ENCODE measurements at places on chromosomes 4 and X.

- no peak for DNase-seq
Observed at GRCh38 chr4:139844459-139845036, 178.9 kb downstream of the MGST2 start.

DNA sequence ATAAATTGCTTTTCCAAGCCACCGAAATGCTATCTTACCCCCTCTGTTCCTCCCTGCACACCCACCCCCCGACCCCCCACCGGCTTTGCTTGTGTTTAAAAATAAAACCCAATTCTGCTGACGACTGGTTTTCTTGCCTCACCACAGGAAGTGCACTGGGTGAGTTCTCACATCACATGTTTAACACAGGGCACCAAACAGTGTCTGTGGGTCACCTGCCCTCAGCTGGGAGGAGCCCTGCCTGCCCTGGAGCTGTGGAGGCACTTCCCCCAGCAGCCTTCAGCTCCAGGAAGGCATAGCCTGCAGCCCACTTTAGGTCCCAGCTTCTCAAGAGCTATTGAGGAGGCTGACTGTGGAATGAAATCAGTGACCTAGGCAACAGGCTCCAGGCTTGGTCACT, 8.8 kb downstream of the TMEM255A start:
- DNase-seq: peak; percentile 23

GRCh38 chrX:84363663-84364062, 138.6 kb downstream of the HDX start:
- no peak for DNase-seq

- no peak for DNase-seq
Observed at GRCh38 chr4:110164856-110165255, 33.6 kb downstream of the ELOVL6 start.

- no peak for DNase-seq
Observed at GRCh38 chrX:111131572-111131971, 35.6 kb downstream of the PAK3 start.

- no peak for DNase-seq
Observed at GRCh38 chrX:132833373-132833772, 125.1 kb downstream of the HS6ST2 start.

GRCh38 chr4:10582059-10582686, 102.4 kb downstream of the CLNK start:
- DNase-seq: peak; percentile 10

DNA sequence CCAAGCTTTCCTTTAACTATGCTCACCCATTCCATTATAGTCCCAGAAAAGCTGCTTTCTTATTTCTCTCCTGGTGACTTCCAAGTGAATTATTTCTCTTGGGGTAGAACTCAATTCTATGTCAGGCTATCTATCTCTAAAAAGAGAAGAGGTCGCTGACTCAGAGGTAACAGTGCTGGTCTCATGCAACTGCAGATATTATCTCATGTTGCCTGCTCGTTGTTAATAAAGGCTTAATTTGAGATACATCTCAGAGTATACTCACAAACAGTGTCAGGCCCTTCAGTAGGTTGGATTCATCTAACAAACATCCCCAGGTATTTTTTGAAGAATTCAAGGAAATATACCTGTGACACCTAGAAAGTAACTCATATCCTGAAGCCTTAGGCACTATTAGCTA, 2.7 kb downstream of the TMEM154 start:
- DNase-seq: no peak

GRCh38 chrX:111095974-111096895, at the start of gene PAK3:
Gene PAK3 (plus strand): TSS chrX:111096191. CDS start chrX:111123104, 26,913 bp downstream.
- DNase-seq: peak; percentile 8
